Karpas-422 (cell line): ENCODE measurements at places on chromosomes 11 and 22.

- H3K4me1 ChIP-seq: no peaks in the 10 kb centered on the region
- no peaks in the 10 kb centered on the region for H3K27me3 ChIP-seq
- H3K27ac ChIP-seq: no peak overlapping the region
- no peak for DNase-seq
- no peaks in the 10 kb centered on the region for H3K36me3 ChIP-seq
- no peak overlapping the region for H3K4me3 ChIP-seq
Observed at GRCh38 chr11:57598831-57599155, 1.3 kb downstream of the SERPING1 start.

DNA sequence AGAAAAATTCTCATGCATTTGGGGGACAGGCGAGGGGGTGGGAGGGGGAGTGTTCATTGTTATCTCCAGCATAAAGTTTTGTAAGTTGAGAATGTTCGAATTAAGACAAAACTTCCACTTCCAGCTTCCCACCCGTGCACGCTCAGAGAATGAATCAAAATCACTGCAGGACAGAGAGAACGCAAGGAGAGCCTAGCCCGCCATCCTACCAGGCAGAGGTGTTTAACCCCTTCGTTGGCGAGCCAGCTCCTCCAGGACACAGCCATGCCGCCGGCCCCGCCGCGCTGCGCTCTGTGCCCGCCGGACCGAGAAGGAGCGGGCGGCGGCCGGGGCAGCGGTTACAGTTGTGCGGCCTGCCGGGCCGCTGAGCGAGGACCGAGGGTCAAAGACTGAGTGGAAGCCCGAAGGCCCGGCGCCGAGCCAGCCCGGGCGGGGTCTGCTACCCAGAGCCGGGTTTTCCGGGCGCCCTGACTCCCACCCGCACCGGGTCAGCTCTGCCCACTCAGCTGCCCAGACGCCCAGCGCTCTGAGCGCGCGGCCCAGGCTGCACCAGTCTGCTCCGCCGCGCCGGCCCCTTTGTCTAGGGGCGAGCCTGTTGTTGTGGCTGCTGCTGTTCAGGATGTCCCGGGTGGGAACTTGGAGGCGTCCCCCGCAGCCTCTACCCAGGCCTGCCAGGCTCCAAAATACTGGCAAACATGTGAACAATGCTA lies at the start of gene NOX4:
TSS of gene NOX4 (minus strand) at position 395 of the 710 bp plus-strand sequence. CDS start at position 266, 129 bp downstream.
- H3K27me3 ChIP-seq: no peaks in the 10 kb centered on the region
- no peaks in the 10 kb centered on the region for H3K4me1 ChIP-seq
- no peaks in the 10 kb centered on the region for H3K36me3 ChIP-seq
- H3K27ac ChIP-seq: no peak within 1 kb of the TSS
- no peak for DNase-seq
- H3K4me3 ChIP-seq: no peak within 1 kb of the TSS

DNA sequence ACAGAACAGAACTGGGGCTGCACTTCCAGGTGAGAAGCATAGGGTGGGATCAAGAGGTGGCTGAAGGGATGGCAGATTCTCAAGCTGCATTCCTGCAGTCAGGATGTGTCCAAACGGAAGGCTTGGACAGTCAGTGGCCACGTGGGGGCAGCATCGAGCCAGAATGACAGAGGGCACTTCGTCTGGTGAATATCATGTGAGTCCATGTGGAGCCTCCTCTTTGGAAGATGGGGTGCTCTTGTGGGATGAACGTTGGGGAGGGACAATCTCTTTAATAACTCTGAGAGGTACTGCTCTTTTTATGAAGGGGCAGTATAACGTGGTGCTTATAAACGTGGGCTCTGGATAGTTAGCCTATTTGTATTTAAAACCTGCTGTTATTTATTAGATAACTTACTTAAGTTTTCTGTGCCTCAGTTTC lies 154.9 kb upstream of the NAV2 start:
- peak; percentile 88 for DNase-seq
- H3K27me3 ChIP-seq: no peaks in the 10 kb centered on the region
- H3K4me3 ChIP-seq: no peak overlapping the region
- no peaks in the 10 kb centered on the region for H3K36me3 ChIP-seq
- H3K27ac ChIP-seq: no peak overlapping the region

GRCh38 chr11:118202599-118203422 lies 22.0 kb downstream of the JAML start:
- no peaks in the 10 kb centered on the region for H3K36me3 ChIP-seq
- no peak overlapping the region for H3K4me3 ChIP-seq
- H3K27me3 ChIP-seq: no peaks in the 10 kb centered on the region
- DNase-seq: no peak
- no peak overlapping the region for H3K27ac ChIP-seq

DNA sequence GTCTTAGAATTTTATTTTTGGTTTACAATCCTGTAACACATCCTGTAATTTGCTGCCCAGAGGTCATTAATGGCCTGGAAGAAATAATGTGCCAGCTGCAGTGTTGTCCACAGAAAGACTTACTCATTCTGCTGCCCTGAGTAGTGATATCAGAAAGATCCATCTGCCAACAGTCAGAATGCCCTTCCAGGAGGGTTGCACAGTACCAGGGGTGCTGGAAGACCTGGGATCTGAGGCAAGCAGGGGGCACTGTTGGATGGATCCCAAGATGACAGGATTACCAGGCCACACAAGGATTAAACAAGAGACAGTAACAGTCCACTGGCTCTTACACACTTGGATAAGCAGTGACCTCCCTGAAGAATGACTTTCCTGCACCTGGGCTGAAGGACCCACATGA lies 93.8 kb upstream of the TOP3B start:
- no peak for DNase-seq
- H3K4me3 ChIP-seq: no peak overlapping the region
- no peak overlapping the region for H3K27ac ChIP-seq
- no peaks in the 10 kb centered on the region for H3K27me3 ChIP-seq
- no peaks in the 10 kb centered on the region for H3K4me1 ChIP-seq
